ENCODE measurements at places on chromosomes 3 and 15.

DNA sequence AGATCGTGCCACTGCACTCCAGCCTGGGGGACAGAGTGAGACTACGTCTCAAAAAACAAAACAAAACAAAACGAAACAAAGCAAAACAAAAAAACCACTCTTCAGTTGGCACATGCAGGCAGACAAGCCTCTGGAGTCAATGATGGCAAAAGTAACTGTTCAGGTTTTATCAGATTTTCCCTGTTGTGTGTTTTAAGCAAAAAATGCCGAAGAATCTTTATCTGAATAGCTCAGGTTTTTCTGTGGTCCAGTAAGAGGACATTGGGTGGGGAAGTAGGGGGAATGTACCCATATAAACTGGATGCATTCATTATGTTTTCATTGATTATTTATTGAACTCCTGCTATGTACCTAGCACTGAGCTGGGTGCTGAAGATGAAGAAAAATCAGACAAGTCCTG is 20.8 kb upstream of the BCL2A1 start:
- DNase-seq, result no peak

DNA sequence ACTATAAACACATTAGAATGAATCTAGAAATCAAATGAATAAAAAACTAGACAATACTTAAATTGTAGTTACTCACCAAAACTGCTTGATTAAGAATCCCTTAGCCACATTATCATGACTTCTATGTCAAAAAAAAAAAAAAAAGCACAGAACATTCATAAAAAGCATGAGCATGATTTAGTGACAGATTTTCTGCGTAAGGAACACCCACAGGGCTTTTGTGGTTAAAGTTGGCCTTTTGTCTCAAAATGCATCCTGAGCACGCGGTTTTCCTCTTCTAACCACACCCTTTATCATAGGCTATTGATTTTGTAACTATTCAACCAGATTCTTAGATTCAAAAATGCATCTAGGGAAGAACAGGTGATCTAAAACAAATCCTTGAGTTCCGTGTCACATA is 334.0 kb upstream of the NR2F2 start:
- DNase-seq, result peak; percentile 69

DNA sequence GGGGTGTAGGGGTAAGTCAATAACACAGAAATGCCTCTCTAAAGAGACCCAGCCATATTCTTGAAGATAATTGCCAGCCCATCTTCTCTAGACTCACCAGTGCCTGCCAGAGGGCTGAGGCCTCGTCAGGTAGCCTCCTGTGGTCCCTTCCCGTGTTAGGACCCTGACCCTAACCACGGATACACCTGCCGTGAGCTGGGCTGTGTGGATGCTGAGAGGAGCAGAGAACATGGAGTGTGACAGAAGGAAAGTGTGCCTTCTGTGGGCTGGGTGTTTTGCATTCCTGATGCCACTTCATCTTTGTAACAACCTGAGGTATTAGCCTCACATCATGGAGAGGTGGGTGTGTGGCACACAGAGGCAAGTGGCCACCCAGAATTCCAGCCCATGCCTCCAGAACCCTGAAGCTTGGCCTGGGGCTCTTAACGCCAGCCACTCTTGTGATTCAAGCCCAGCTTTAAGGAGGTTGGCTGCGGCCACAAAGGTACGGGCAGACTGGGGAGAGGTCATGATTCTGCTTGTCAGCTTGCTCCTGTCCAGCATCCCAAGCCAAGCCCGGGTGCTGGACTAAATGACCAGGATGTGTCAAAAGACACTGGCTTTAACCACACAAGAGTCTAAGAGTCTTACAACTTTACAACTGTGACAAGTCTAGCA is 21.1 kb upstream of the ABTB1 start:
- DNase-seq, result no peak

GRCh38 chr3:194640829-194641228 is 7.6 kb upstream of the TMEM44 start:
- peak; percentile 42 for DNase-seq

- DNase-seq, result peak; percentile 74
These were observed 21.3 kb downstream of the SLC12A8 start for GRCh38 chr3:125191256-125191655.

DNA sequence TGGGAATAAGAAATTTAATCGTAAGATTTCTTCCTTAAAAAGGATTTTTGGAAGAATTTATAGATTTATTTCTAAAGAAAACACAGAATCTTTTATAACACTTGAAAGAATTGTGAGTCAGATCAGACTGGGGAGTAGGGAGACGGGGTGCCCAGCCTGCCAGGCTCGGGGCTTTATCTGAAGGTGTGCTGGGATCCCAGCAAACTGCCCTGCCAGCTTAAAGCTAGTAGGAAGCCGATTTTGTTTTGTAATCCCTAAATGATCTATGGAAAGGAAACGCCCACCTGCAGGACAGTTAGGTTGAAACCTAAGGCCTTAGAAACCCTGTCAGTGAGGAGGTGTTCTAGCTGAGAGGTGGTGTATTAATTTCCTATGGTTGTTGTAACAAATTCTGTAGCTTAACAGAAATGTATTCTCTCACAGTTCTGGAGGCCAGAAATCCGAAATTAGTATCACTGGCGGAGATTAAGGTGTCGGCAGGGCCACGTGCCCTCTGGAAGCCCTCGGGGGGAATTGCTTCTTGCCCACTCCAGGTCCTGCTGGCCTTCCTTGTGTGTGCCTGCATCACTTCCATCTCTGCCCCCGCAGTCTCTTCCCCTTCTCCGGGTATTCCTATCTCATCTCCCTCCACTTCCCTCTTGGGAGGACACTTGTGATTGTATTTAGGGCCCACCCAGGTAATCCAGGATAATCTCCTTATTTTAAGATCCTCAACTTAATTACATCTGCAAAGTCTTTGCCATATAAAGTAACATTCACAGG is 19.3 kb upstream of the RAB6B start:
- DNase-seq, result no peak

DNA sequence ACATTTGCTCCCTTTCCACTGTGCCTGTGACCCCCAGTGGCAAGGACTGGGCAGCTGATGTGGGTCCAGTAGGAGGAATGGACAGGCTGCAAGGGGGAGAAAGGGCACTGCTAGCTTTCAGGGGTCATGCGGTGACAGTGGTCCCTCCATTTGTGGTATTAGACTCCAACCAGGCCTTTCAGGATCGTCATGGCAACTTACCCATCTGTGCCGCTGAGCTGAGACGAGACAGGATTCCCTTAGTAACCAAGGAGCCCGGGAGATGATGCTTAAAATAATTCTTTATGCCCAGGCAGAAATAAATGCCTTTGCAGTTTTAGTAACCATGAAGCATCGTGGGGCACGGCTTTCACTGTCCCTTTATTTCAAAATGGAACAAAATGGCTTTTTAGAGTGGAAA is 15.9 kb upstream of the MRPL3 start:
- no peak for DNase-seq

- DNase-seq, result no peak
These were observed 41.0 kb upstream of the FRMD4B start for GRCh38 chr3:69426967-69427304.

DNA sequence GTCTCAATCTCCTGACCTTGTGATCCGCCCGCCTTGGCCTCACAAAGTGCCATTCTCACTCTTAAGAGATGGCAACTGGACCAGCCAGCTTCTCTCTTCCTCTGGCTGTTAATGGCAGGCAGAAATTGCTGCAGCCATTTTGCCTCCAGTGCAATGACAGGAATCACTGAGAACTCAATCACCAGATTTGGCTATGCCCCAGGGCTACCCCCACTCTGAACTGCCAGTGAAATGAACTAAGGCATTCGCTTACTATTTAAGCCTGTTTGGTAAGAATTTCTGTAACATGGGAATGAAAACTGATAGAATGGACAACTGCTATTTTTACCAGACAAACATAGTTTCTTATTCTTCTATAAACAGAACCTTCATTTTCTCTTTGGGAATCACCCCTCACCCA is 24.5 kb downstream of the FOXP1 start:
- DNase-seq, result no peak

DNA sequence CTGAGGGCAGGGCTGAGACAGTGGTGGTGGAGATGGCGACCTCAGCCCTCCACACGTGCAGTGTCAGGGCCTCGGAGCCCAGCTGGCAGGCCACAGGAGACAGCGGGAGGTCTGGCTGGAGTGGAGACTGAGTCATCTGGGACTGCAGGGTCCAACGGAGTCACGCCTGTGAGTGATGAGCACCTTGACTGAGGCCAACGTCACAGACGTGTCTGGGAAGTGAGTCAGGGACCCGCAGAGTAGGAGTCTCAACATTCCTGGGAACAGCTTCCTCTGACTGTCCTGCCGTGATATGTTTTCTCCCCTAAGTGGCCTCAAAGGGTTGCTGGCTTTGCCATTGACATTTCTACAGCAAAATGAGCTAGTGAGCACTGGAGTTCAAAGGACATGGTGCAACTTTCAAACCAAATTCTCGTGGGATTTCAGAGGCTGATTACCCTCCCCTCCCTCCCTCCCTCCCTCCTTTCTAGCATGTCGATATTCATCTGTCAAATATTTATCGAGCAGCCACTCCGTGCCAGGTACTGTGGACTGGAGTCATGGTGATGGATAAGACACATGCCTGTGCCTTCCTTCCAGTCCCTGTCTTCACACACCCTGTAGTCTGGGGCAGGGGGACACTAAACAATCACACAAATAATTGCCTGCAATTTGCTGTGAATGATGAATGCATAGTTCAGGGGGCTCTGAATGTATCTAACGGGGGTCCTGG is 53.3 kb upstream of the AMOTL2 start:
- DNase-seq, result peak; percentile 100

GRCh38 chr15:91306144-91306543 is 206.1 kb downstream of the SV2B start:
- no peak for DNase-seq

DNA sequence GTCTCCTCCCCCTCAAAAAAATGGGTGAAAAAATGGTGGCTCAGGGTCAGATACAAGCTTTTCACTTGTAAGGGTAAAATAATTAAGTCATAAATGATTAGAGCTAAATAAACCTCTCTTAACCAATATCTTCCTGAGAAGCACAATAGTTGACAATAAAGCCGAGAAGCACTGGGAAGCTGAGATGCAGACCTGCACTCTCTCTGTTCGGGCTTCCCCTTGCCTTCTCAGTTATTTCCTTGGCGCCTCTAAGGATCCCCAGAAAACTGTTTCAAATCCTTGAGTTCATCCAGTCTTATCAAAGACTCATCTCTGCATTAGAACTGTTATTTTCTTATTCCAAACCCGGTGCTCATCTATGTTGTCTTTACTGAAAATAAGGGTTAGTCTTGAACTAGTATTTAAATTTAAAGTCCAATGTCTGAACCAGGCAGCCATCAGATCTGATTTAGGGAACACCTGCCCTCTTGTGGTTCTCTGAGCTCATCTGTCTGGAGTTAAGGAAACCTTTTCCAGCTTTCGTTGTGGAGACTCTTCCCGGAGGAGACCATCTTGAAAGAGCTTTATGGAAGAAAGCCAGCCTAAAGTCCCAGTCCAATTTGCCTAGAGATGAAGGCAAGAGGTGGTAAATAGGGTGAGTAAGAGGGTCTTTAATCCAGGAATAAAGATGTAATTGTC is 256.4 kb upstream of the MCTP2 start:
- DNase-seq, result peak; percentile 33

DNA sequence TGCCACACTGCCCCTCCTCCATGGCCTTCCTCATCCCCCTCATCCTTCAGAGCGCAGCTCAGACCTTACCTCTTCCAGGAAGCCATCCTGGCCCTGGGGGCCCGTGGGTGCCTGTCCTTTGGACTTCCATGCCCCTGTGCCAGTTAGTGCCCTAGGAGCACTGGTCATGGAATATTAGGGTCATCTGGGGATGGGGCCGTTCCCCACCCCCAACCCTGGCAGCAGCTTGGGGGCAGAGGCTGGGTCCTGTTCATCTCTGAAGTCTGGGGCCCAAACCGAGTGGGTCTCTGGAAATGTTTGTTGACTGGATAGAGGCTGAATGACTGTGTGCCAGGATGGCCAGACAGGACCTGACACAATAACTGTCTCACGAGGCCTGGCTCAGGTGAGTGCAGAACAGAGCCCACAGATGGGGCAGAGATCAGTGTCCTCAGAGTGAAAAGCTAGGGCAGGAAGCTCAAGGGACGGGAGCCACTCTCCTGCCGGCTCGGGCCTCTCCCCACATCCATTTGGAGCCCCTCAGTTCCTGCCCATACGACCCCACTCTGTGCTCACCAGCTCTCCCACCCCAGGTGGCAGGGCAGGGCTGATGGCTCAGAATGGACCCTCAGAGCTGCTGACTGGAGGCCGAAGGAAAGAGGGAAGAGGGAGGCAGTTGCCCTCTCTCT is 62.5 kb downstream of the TLE3 start:
- DNase-seq, result no peak

DNA sequence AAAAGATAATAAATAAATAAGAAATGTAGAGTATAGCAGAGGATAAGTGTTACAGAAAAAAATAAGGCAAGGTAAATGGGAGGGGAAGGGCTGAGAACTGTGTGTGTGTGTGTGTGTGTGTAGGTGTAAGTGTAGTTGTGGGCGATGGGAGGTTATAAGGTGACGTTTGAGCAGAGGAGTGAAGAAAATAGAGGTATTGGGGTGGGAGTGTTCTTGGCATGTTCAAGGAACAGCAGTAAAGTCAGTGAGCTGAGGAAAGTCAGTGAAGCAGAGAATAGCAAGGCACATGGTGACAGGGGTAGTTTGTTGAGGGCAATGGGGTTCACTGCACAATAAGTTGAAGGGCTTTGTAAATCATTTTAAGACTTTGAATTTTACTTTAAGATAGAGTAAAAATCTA is 30.9 kb upstream of the ZNF148 start:
- DNase-seq, result no peak

- DNase-seq, result no peak
These were observed 100.3 kb downstream of the LIPC start for GRCh38 chr15:58532126-58532525.

DNA sequence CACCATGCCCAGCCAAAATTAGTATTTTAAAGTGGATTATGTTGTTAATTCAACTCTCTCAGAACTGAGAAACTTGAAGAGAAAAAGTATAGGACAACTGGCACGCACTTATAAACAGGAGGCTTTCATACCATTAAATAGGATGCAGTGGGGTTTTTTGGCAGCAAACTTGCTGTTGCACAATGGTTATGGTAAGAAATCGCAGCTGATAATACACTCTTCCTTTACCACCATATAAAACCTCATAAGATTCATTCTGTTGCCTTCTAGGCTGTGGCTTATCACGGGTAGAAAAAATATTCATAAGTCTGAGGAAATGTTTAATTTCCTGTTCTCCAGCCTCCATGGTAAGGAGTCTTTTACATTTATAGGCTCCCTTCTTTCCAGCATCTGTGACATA is 95.3 kb downstream of the TMCO5A start:
- DNase-seq, result peak; percentile 38

- no peak for DNase-seq
These were observed 125.6 kb downstream of the VPS8 start for GRCh38 chr3:184937611-184938010.

DNA sequence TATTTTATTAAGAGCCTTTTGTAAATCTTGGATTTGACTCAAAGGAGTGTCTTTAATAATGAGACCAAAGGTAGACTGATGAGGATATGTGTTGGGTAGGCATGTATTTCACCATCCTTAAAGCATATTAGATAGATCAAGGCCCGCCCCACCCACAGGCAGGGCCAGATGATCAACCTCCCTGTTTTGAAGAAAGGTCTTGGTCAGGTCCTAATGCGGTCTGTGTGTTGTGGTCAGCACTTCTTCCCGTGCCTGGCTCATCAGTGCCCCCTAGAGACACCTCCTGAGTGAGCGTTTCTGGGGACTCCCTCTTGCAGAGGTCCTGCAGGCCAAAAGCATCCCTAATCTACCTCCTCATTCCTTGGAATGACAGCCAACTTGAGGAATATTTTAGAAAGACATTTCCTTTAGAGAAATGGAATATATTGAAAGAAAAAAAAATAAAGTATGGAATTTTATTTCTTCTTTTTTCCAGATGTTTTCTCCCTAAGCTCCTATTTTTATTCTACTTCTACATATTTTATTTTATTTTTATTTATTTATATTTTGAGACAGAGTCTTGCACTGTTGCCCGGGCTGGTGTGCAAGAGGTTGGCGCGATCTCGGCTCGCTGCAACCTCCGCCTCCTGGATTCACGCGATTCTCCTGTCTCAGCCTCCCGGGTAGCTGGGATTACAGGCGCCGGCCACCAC is 6.0 kb downstream of the TM4SF4 start:
- DNase-seq, result peak; percentile 77

Measured in astrocyte (in vitro differentiated cells and primary cell).